ENCODE measurements at places on chromosomes 6 and 20. TPM values are rescaled to one million over a fixed set of nuclear protein-coding genes. Genes with fewer than 3 reads are reported as not detected.

Gene PGC
- not detected for total RNA-seq

Gene MAP7
- total RNA-seq: 17.7 TPM

Gene CCN2
- total RNA-seq: 13.5 TPM

Gene AGER
- total RNA-seq: 1.8 TPM

Gene EYA4
- total RNA-seq: not detected

Gene OTOR
- not detected for total RNA-seq

All from hair follicular keratinocyte (primary cell).